Gastrocnemius medialis (tissue), 4 donors: ENCODE measurements at places on chromosomes 13 and 19.

GRCh38 chr13:32254416-32254815, 60.7 kb downstream of the ZAR1L start:
- peaks cover 10% of the 10 kb centered on the region for H3K36me3 ChIP-seq
- peak overlapping the region; percentile 72 for H3K27ac ChIP-seq
- peaks cover 29% of the 10 kb centered on the region for H3K4me1 ChIP-seq
- no peaks in the 10 kb centered on the region for H3K27me3 ChIP-seq

DNA sequence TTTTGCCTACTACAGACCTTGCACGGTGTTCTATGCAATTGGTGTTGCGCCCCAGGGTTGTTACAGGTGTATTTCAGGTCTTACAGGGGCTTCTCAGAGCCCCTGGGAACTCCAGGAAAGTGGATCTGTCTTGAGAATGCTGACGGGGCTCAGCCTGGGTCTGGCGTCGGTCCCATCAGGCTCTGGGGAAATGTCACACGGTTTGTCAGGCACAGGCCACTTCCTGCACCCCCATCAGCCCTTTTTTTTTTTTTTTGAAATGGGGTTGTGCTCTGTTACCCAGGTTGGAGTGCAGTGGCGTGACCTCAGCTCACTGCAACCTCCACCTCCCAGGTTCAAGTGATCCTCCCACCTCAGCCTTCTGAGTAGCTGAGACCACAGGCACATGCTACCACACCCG, 13.2 kb downstream of the CLEC4G start:
- no peaks in the 10 kb centered on the region for H3K27me3 ChIP-seq
- H3K27ac ChIP-seq = no peak overlapping the region
- H3K4me3 ChIP-seq = no peak overlapping the region
- H3K36me3 ChIP-seq = no peaks in the 10 kb centered on the region
- H3K4me1 ChIP-seq = no peaks in the 10 kb centered on the region

GRCh38 chr19:27821418-27822018, 1391.4 kb downstream of the UQCRFS1 start:
- no peak overlapping the region for H3K27ac ChIP-seq
- no peak for DNase-seq
- no peak overlapping the region for H3K4me3 ChIP-seq
- no peaks in the 10 kb centered on the region for H3K27me3 ChIP-seq
- H3K4me1 ChIP-seq = no peaks in the 10 kb centered on the region

GRCh38 chr13:114079601-114080536, 52.6 kb downstream of the RASA3 start:
- peak; percentile 6 for DNase-seq
- no peak overlapping the region for H3K4me3 ChIP-seq
- H3K27me3 ChIP-seq = no peaks in the 10 kb centered on the region
- H3K36me3 ChIP-seq = no peaks in the 10 kb centered on the region

DNA sequence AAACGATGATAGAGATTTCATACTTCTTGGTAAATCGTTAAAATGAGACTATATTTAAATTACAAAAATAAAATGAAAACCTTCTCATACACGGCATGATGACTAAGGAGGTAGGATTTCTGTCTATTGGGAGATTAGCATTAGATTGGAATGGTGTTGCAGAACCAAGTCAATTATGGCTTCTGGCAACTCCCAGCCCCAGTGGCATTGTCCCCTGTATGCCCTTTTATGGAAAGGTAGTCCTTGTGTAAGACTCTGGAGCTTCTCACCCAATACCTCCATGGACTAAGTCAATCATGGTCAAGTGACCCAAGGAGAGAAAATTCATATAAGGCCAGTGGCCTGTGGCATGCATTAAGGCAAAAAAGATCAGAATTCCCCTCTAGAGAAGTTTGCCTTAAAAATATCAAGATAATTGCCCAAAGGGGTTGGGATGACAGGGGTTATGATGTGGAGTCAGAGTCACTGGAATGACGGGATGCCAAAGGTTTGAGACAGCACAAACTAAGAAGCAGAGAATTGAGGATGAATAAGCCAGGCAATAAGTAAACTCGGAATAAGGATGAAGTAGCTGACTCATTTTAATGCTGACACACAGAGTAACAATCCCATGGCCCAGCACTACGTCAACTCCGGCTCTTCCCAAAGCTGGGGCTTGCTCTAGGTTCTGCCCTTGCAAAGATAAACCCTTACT, 57.8 kb upstream of the POSTN start:
- DNase-seq = no peak
- H3K4me1 ChIP-seq = no peaks in the 10 kb centered on the region
- no peak overlapping the region for H3K4me3 ChIP-seq
- no peaks in the 10 kb centered on the region for H3K36me3 ChIP-seq
- H3K27me3 ChIP-seq = no peaks in the 10 kb centered on the region

- no peak overlapping the region for H3K27ac ChIP-seq
- no peaks in the 10 kb centered on the region for H3K4me1 ChIP-seq
- no peaks in the 10 kb centered on the region for H3K27me3 ChIP-seq
- no peak for DNase-seq
Measured at GRCh38 chr13:103067751-103068555, 1.7 kb upstream of the SLC10A2 start.
